Effector memory CD8-positive, alpha-beta T cell (primary cell): ENCODE measurements at places on chromosomes 4 and X.

DNA sequence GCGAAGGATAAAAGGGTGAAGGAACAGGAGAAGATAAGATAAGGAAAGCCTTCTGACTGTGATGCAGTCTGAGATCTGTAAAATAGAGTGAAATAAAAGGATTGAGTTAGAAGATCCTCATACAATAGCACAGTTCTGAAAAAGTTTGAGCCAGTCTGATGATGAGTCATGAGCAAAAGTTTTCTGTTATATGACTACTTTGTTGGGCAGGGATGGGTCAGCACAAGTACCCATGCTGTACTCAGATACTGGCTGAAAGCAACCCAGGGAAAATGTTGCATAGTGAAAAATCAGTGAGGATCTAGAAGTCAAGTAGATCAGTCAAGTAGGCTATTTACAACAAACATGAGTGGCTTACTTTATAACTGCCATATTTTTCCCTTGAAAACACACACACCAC, 253.5 kb downstream of the PCDH10 start:
- H3K4me3 ChIP-seq: no peak overlapping the region
- H3K4me1 ChIP-seq: no peaks in the 10 kb centered on the region
- H3K36me3 ChIP-seq: no peaks in the 10 kb centered on the region
- H3K27ac ChIP-seq: no peak overlapping the region

DNA sequence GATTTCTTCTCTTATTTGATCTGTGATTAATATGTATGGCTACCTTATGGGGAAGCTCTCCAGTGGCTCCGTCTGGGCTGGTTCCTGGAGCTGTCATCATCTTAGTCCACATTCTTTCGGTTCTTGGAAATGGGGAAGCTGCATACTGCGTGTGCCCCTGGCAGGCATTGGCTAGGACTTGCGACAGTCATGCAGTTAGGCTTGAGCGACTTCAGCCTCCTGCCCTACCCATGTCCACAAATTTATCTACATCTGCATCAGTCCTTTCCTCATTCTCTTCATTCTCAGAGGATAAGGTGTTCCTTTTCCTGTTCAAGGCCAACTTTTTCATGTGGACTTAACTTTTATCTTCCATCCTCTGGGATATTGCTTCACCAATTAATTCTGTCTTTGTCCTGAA, 214.2 kb downstream of the RELL1 start:
- DNase-seq: no peak
- H3K4me1 ChIP-seq: no peaks in the 10 kb centered on the region
- no peaks in the 10 kb centered on the region for H3K36me3 ChIP-seq

DNA sequence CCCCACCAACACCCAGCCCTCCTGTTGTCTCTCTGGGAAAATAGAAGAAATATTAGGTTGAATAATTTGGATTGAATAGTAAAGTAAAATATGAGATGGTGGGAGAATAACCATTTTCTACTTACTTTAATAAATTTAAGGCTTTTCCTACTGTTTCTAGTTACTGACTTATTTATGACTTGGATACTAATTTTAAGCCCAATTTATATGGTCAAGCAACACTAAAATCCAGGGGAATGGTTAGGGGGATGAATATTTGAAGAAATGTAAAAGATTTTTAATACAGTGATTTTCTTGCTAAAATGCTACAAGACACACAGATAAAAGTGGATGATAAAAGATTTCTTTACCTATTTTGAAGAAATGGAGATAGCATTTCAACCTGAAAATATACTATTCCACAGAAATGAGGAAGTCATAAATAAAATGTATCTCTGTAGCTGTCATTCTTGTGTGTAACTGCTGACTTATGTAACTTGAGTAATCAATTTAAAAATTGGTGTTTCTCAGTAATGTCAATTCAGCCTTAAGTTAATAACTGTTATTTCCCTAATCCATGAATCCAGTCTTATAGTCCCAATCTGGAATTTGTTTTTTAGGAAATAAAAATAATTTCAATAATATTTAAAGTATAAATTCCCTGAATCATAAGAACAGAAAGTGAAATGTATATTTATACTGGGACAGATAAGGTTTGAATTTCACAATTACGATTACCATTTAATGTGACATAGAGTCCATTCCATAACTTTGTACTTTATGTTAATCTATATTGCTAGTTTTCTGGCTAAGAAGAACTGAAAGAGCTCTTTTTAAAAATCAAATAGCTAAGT, 24.3 kb upstream of the IL2 start:
- DNase-seq: no peak
- H3K27ac ChIP-seq: peak overlapping the region; percentile 26
- peaks cover 6% of the 10 kb centered on the region for H3K36me3 ChIP-seq
- H3K27me3 ChIP-seq: peaks cover 8% of the 10 kb centered on the region

DNA sequence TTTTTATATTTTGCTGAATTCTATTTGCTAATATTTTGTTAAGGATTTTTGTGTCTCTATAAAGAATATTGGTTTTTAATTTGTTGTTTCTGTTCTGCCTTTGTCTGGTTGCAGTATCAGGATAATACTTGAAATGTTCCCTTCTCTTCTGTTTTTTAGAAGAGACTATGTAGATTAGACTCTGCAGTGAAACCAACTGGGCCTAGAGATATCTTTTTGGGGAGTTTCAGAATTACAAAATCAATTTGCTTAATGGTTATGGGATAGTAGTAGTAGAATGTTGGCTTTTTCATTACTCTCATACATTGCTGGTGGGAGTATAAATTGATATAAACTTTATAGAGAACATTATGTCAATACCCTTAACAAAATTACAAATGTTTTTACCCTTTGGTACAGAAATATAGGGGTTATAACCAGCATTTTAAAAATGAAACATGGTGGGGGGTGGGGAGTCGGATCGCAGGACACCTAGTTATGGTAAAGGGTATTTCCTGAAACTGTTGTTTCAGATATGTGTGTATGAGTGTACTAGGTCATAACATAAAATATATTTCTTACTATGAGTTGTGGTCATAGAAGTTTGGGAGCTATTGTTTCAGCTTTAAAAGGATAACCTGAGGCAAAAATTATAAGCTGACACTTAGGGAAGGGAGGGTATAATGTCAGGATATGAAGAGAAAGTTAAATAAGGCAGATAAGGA, 29.0 kb downstream of the CLOCK start:
- no peak overlapping the region for H3K4me3 ChIP-seq
- H3K36me3 ChIP-seq: peaks cover 3% of the 10 kb centered on the region
- H3K27ac ChIP-seq: no peak overlapping the region
- peaks cover 10% of the 10 kb centered on the region for H3K4me1 ChIP-seq

GRCh38 chr4:16461362-16461761, 235.1 kb upstream of the TAPT1 start:
- H3K4me3 ChIP-seq: no peak overlapping the region
- no peak overlapping the region for H3K27ac ChIP-seq
- H3K4me1 ChIP-seq: no peaks in the 10 kb centered on the region
- DNase-seq: no peak

GRCh38 chr4:133621628-133622027, 472.5 kb downstream of the PCDH10 start:
- H3K4me1 ChIP-seq: no peaks in the 10 kb centered on the region
- H3K36me3 ChIP-seq: no peaks in the 10 kb centered on the region
- no peak overlapping the region for H3K27ac ChIP-seq

GRCh38 chr4:16642897-16643296, 255.5 kb downstream of the LDB2 start:
- no peaks in the 10 kb centered on the region for H3K4me1 ChIP-seq
- H3K36me3 ChIP-seq: no peaks in the 10 kb centered on the region
- no peak overlapping the region for H3K27ac ChIP-seq
- no peaks in the 10 kb centered on the region for H3K27me3 ChIP-seq
- H3K4me3 ChIP-seq: no peak overlapping the region
- no peak for DNase-seq

DNA sequence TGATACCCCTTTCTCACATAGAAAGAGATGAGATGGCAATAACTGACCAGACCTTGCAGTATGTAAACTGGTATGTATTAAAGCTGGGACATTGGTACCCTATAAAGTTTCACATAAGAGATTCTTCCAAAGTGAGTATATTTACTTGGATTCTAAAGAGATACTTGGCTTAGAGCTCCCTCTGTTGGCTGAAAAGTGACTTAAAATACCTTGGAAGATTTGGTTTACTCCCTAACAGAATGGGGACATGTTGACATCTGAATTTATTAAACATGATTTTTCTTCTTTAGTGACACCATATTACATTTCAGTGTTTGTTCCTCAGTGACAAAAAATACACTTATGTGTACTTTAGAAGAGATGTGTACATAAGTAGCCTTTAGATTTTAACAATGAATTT, 47.9 kb upstream of the RGN start:
- peak; percentile 0 for DNase-seq
- H3K27ac ChIP-seq: no peak overlapping the region
- peaks cover 3% of the 10 kb centered on the region for H3K36me3 ChIP-seq
- no peak overlapping the region for H3K4me3 ChIP-seq

- H3K36me3 ChIP-seq: no peaks in the 10 kb centered on the region
- DNase-seq: no peak
- H3K27ac ChIP-seq: no peak overlapping the region
- no peaks in the 10 kb centered on the region for H3K27me3 ChIP-seq
These were observed 57.1 kb upstream of the NPFFR2 start for GRCh38 chr4:71974681-71975080.

DNA sequence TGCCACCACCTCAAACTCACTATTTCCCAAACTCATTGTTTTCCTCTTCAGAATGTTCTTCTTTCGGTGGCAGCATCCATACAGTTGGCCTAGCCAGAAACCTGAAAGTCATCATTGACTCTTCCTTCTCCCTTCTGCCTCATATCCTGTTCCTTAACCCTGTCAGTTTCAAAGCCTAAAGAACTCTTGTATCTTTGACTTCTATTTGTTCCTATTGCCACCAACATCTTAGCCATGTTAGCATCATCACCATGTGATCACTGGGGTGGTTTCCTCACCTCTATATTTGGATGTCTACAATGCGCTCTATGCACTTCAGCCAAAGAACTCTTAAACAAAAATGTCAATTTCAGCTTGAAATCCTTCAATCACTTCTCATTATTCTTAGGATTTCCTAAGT, 29.0 kb downstream of the DDX60L start:
- no peak overlapping the region for H3K27ac ChIP-seq
- no peaks in the 10 kb centered on the region for H3K27me3 ChIP-seq
- peaks cover 38% of the 10 kb centered on the region for H3K36me3 ChIP-seq

- no peak overlapping the region for H3K4me3 ChIP-seq
- no peak overlapping the region for H3K27ac ChIP-seq
- no peaks in the 10 kb centered on the region for H3K4me1 ChIP-seq
- peaks cover 11% of the 10 kb centered on the region for H3K27me3 ChIP-seq
- no peak for DNase-seq
These were observed 6.4 kb downstream of the CXCL3 start for GRCh38 chr4:74032064-74032463.

- no peaks in the 10 kb centered on the region for H3K4me1 ChIP-seq
- H3K4me3 ChIP-seq: no peak overlapping the region
- no peaks in the 10 kb centered on the region for H3K27me3 ChIP-seq
- H3K36me3 ChIP-seq: no peaks in the 10 kb centered on the region
- DNase-seq: no peak
- H3K27ac ChIP-seq: no peak overlapping the region
These were observed 38.7 kb downstream of the CCSER1 start for GRCh38 chr4:90165883-90166282.

GRCh38 chr4:128123036-128123435, 61.9 kb downstream of the LARP1B start:
- H3K36me3 ChIP-seq: peaks cover 3% of the 10 kb centered on the region
- H3K4me3 ChIP-seq: no peak overlapping the region
- DNase-seq: no peak
- no peaks in the 10 kb centered on the region for H3K4me1 ChIP-seq

DNA sequence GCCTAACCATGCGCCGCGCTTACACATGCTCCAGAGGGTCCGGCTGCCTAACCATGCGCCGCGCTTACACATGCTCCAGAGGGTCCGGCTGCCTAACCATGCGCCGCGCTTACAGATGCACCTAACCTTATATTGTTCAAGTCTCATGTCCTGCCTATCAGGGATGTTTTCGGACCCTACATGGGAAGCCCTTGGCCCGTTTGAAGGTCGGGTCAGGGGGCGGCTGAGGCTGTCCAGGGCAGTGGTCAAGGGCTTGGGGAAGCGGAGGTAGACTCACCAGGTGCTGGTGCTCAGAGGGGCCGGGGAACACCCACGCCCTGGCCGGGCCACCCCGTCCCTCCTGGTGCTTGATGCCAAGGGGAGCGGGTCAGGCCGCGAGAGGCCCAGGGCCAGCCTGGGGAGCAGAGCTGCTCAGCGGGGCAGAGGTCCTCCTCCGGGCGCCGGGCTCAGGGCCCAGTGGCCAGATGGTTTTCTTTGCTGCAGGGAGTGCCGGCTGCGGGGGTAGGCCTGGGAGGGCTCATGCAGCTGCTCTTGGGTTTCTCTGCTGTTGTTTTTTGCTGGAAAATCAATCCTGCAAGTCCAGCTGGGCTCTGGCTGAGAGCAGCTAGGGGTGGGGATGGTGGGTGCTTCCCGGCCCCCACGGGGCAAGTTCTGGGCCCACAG, 35.4 kb upstream of the SPON2 start:
- H3K27me3 ChIP-seq: no peaks in the 10 kb centered on the region
- H3K4me3 ChIP-seq: no peak overlapping the region
- H3K36me3 ChIP-seq: peaks cover 21% of the 10 kb centered on the region

DNA sequence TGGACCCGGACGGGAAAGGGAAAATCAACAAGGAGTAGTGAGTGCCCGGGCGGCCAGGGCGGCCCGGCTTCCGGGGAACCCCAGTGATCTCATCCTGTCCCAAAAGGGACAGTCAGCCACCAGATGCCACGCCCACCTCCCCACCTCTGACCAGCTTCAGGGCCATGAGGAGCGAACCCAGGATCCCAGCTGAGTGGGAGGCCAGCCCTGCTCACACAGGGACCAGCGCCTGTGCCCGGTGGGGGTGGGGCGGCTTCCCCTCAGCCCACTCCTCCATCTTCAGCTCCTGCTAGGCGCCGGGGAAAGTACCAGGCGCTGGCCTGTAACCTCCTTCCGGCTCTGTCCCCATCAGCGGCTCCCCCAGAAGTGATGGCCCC, 6.2 kb downstream of the MYL5 start:
- no peak overlapping the region for H3K27ac ChIP-seq
- peak overlapping the region; percentile 72 for H3K4me3 ChIP-seq
- H3K36me3 ChIP-seq: peaks cover 11% of the 10 kb centered on the region
- H3K27me3 ChIP-seq: no peaks in the 10 kb centered on the region

DNA sequence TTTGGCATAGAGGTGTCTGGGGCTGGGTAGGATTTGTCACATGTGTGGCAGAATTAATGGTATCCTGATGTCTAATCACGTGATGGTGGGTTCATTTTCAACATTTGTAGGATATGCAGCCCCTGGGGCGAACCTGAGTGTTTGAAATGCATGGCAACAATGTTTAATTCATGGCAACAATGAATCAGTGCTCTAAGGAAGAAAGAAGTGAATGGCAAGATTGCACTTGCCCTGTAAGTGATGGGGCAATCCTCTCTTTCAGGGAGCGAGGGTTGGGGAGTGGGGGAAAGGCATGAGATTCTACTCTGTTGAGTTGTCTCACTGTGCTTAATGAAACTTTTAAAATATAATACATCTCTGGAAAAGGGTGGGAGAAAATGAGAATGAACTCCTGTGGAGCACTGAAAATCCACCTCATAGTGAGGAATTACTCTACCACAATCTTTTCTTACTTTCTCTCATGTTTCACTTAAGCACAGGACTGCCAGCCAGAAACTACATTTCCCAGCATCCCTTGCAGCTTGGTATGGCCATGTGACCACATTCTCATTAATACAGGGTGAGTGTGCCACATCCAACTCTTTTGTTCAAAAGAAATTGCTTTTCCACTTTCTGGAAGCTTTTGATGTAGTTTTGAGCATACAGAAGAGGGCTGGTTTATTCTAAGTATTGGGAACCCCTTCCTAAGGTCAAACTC, 64.0 kb upstream of the PGM2 start:
- no peak for DNase-seq
- H3K27me3 ChIP-seq: no peaks in the 10 kb centered on the region
- no peaks in the 10 kb centered on the region for H3K36me3 ChIP-seq
- no peak overlapping the region for H3K4me3 ChIP-seq
